Hindlimb muscle (tissue), 1 donor: ENCODE measurements at places on chromosomes 5 and 9.

GRCh38 chr9:122090287-122090883 lies 2.7 kb downstream of the TTLL11 start:
- no peak for DNase-seq

DNA sequence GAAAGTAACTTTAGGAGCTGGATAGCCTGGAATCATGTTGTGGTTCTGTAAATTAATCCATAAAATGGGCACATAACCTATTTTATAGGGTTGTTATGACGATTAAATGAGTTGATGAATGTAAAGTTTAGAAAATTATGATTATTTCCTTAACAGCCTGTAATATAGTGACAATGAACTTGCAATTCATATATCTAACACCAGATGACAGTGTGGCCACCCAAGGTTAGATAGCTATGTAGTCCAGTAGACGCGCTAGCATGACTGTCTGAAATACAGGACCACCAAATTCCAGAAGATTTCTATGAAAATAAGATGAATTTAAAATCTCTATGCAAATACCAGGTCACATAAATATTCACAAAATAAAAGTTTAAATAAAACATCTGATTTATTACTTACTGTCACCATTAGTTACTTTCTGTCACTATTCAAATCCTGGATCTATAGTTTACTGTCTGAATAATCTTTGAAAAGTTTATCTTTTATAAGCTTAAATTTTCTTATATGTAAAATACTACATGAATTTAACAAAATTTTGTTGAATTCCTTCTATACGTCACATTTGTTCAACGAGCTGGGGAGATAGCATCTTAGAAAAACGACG lies 26.1 kb upstream of the MACIR start:
- DNase-seq = no peak

- DNase-seq = no peak
Observed at GRCh38 chr5:135821061-135821801, 13.2 kb upstream of the SLC25A48 start.

DNA sequence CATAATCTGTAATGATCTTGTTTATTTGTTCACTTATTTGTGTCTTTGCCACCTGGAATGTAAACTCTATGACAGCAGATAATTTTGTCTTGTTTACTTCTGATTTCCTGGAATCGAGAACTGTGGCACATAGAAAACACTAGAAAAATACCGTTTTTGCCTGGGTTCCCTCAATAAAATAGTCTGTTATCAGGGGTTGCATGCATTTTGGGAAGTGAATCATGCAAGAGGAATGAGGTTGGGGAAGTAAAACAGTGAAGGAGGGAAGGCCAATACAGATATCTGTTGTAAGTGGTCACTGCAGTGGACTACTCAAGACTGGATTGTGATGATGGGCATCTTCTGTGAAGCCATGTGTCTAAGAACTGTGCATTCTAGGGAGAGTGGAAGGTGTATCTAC lies 45.2 kb upstream of the IL6ST start:
- DNase-seq = no peak
